Activated T-helper 1 cell treated with anti-CD3 and anti-CD28 coated beads, Interleukin-12 subunit alpha, Interleukin-12 subunit beta, Interleukin-2, Interleukin-4 antibody, amounts not matched to agents 30 ng/mL and 10 ng/mL and 1 ng/mL, durations not matched to agents 14 hours and 24 hours and 36 hours (primary cell): ENCODE measurements at places on chromosomes 4 and X. TPM values are rescaled to one million over a fixed set of nuclear protein-coding genes. Genes with fewer than 3 reads are reported as not detected.

VCX3A gene
- not detected in 2 replicates for total RNA-seq

HMX1 gene
- not detected in 2 replicates for total RNA-seq

SRPX gene
- total RNA-seq = not detected in 2 replicates

DIPK2B gene
- not detected in 2 replicates for total RNA-seq

CHIC1 gene
- total RNA-seq = 5.2 and 6.9 TPM in 2 replicates

MAGEC1 gene
- total RNA-seq = not detected in 2 replicates

GC gene
- not detected in 2 replicates for total RNA-seq

ASB9 gene
- total RNA-seq = not detected in 2 replicates

NUP62CL gene
- total RNA-seq = 0.54 and 1.1 TPM in 2 replicates

SORCS2 gene
- total RNA-seq = not detected in 2 replicates

HSFX2 gene
- total RNA-seq = 0.41 TPM in 1 of 2 replicates, not detected in the other

SRD5A3 gene
- 32.4 and 33.2 TPM in 2 replicates for total RNA-seq

USP17L17 gene
- total RNA-seq = not detected in 2 replicates

RTL5 gene
- total RNA-seq = 0.26 and 0.29 TPM in 2 replicates

ZNF330 gene
- 57.8 and 62.9 TPM in 2 replicates for total RNA-seq

CXorf65 gene
- total RNA-seq = 17.1 and 21.2 TPM in 2 replicates

DCAF8L2 gene
- total RNA-seq = not detected in 2 replicates

PNMA6A gene
- 0.56 and 0.73 TPM in 2 replicates for total RNA-seq

FAM156B gene
- total RNA-seq = 18.6 and 24.1 TPM in 2 replicates

GRID2 gene
- total RNA-seq = not detected in 2 replicates

ERAS gene
- not detected in 2 replicates for total RNA-seq

NPY2R gene
- total RNA-seq = not detected in 2 replicates

EGFL6 gene
- 2.0 and 2.5 TPM in 2 replicates for total RNA-seq

TMEM271 gene
- total RNA-seq = not detected in 2 replicates

TMEM47 gene
- not detected in 2 replicates for total RNA-seq

DNAAF6 gene
- total RNA-seq = not detected in 2 replicates

MEPE gene
- total RNA-seq = not detected in 2 replicates

PCDH11X gene
- not detected in 2 replicates for total RNA-seq

SPANXD gene
- total RNA-seq = not detected in 2 replicates

NUDT10 gene
- total RNA-seq = 0.20 and 0.57 TPM in 2 replicates

DAPP1 gene
- total RNA-seq = 38.8 and 40.2 TPM in 2 replicates

BMPR1B gene
- total RNA-seq = not detected in 2 replicates

SPANXA1 gene
- total RNA-seq = not detected in 2 replicates
